Hypothalamus (tissue), 51 donors: ENCODE measurements at places on chromosomes 12 and 14.

- peak; percentile 52 for DNase-seq
Observed at GRCh38 chr12:116703214-116703795, 34.6 kb downstream of the SPRING1 start.

GRCh38 chr12:110888256-110888991 lies 32.0 kb downstream of the MYL2 start:
- no peak for DNase-seq

- DNase-seq: no peak
Observed at GRCh38 chr14:68684466-68685418, 108.1 kb downstream of the ZFP36L1 start.

- no peak for DNase-seq
Observed at GRCh38 chr12:7369274-7369729, 65.4 kb downstream of the ACSM4 start.

DNA sequence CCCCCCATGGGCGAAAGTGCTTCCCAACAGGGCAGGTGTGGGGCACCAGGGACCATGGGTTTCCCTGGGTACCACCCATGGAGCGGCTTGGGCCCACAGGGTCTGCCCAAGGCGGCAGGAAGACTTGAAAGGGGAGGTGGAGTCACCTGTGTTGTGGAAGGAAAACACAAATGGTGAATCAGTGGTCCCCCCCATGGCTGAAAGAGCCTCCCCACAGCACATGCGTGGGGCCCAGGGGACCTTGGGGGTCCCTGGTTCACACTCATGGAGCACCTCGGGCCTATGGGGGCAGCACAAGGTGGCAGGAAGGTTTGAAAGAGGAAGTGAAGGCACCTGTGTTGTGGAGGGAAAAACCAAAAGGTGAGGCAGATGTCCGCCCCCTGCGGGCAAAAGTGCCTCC lies 581.9 kb downstream of the ALG10 start:
- no peak for DNase-seq

GRCh38 chr14:51447411-51447810 lies 204.3 kb upstream of the FRMD6 start:
- DNase-seq: no peak

DNA sequence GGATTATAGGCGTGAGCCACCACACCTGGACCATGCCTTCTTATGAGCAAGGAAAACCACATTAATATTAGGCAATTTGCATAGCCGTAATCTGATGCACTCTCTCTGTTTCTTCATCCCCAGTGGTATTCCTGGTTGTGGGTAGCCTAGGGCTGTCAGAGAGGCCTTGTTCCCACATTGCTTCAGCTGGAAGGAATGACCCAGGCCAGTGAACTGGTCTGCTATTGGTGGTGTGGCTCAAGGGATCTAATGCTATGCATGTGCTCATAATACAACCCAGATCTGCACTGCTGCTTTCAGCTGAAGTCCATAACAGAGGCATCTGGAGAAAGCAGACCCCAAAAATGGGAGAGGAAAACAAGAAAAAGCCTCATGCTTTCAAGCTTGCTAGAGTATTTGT lies 33.1 kb upstream of the G2E3 start:
- no peak for DNase-seq

- no peak for DNase-seq
Observed at GRCh38 chr14:83425138-83425537, 1891.5 kb upstream of the SEL1L start.

- no peak for DNase-seq
Observed at GRCh38 chr12:109446-109845, 42.9 kb downstream of the IQSEC3 start.

GRCh38 chr12:58071994-58072393 lies 130.6 kb downstream of the ATP23 start:
- no peak for DNase-seq

DNA sequence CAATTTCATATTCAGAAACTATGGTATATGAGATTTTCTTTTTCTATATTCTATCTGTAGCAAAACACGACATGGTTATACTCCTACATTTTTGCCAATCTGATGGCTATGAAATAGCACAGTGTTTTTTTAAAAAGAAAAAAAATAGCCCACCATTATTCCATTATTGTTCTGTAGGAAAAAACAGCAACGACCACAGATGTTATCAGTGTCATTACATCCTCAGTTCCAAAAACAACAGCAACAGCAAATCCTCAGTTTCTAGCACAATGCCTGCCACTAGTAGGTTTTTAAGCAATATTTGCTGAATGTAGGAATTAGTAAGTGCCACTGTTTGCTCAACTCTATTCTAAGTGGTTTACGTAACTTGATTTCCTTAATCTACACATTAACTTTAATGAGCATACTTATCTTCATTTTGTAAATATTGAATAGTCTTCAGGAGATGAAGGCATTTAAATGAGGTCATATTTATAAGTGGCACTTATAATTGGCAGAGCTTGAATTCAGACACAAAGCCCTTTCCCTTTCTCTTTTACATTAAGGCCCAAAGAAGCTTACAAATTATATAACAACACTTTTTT lies 8.3 kb downstream of the RNASE6 start:
- no peak for DNase-seq

GRCh38 chr14:92586963-92587699 lies 73.5 kb downstream of the RIN3 start:
- DNase-seq: no peak

- no peak for DNase-seq
Observed at GRCh38 chr14:38135106-38135867, 72.4 kb upstream of the SSTR1 start.
